Activated CD8-positive, alpha-beta memory T cell treated with anti-CD3 and anti-CD28 coated beads, Interleukin-2, amount 10 ng/mL, durations not matched to agents 7 days and 5 days (primary cell): ENCODE measurements at places on chromosomes 2 and 18.

DNA sequence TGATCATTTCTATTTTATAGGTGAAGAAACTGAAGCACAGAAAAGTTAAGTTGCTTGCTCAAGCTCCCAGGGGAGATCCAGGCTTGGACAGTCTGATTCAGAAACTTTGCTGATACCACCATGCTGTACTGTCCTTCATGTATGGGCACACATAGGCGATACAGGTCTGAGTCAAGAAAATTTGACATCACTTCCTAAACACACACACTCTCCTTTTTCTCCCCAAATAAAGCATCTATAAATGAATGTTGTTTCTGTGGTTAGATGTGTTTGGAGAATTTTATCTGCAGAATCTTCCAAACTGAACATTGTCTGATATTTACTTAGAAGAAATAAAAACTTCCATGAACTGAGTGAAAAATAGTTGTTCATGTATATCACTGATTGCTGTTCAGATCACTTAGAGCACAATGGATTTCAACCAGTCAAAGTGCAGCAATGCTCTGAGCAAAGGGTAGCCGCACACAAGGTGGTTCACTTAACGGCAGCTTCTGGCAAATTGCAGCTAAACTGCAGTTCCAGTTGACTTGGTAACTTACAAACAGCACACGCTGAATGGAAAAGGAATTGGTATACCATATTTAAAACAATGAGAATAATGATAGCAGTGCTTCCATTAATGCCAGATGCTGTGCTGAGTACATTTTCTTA lies 10.0 kb upstream of the AGFG1 start:
- DNase-seq = no peak

GRCh38 chr2:171086352-171087290 lies 74.1 kb downstream of the TLK1 start:
- DNase-seq = peak; percentile 58

DNA sequence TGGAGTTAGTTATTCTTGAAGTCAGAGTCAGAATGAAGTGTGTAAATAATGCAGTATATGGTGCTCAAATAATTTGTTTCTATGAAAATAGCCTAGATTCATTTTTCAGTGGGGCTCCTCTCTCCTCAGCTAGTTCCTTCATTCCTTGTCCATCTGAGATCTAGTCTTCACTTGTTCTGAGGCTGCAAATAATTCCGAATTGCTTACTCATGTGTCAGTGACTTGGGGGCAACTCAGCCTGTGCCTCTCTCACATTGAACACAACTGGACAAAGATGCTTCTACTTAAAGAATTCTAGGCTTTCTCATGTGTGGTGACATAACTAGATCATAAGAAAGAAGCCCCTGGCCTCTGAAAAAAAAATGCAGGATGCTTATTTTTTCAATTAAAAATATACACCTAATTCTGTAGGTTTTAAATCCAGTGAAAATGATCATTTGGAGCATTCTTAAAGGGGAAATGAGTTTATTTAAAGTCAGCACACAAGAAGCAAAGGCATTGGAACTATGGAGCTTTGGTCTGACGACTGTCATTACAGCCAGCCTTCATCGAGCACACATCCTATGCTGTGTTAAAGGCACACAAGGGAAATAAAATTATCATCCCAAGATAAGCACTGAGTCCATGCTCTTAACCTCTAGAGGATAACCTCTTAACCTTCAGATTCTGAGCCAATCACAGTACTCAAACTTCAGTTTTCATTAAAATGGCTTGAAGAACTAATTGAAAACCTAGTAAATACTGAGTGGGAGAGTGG lies 24.8 kb upstream of the SCN7A start:
- no peak for DNase-seq

DNA sequence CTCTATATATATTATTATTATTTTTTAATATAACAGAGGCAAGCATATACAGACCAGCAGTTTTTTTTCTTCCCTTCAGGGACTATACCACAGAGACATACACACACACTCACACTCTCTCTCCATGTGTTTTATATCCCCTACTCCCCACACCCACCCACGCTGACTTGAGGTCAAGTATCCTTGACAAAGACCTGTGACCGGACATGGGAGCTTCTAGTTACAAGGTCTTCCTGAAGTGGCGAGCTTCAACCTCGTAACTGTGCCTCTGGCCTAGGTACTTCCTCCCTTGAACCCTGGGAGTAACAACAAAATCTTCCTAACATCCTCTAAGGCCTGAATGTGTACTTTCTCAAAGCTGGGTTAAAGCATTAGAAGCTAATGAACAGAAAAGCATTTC lies 52.5 kb downstream of the POLR1A start:
- DNase-seq = no peak

- no peak for DNase-seq
Observed at GRCh38 chr2:226790431-226790830, 9.2 kb downstream of the IRS1 start.
